ENCODE measurements at places on chromosomes 2 and 18.

- no peak for DNase-seq
These were observed 32.8 kb downstream of the MAIP1 start for GRCh38 chr2:199988151-199988550.

GRCh38 chr2:28463893-28464292 lies 32.0 kb upstream of the PLB1 start:
- DNase-seq = no peak

DNA sequence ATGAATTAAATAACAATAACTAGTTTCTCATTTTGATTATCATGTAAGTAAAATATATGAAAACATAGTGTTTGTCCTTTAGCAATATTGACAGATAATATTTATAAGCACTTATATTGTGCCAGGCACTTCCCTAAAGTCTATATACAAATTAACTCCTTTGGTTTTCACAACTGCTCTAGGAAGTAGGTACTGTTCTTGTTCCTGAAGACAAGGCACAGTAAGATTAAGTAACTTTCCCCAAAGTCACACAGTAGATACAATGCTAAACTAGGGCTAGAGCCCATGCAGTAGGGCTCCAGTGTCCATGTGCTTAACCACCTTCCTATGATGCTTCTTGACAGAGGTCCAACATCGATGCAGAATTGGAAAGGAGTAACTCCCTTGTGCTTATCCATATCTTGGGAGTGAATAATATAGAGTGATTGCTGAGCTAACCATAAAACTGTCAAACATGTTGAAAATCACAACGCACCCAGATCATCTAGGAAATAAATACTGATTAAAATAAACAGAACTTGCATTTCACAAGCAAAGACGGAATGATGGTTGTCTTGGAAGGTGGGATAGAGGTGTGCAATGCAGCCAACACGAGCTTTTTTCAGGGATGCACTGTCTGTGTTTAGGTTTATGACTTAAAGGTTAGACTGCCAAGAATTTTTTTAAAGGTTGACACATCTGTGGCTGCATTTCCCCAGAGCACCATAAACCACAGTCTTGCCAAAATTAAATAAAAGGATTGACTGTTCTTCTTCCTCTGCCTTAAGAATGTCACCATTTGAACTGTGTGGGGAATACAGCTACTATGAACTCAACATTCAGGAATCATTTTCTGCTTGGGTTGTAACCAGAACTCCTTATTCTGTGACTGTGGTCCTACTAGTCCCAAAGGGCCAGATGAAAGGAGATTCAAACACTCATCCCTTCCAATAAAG lies 80.8 kb downstream of the ANKRD44 start:
- DNase-seq = no peak

DNA sequence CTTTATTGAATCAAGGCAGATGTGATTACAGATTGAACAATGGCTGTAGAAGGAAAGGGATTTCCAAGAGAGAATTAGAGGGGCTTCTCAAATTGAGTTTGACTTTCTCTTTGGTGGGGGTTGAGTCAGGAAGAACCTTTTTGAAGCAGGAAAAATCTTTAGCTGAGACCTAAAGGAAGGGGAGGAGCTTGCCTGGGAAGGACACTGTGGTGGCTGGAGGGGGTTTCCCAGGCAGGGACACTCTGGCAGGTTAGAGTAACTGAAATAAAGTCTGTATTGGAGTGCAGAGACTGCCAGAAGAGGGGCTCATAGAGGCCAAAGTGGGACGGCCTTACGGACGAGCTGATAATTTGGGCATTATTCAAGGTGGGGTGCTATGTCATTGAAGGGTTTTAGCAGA lies 69.3 kb downstream of the NEDD4L start:
- DNase-seq = no peak

GRCh38 chr2:19250906-19251305 lies 107.5 kb downstream of the OSR1 start:
- DNase-seq = no peak

GRCh38 chr2:14513903-14514302 lies 118.6 kb upstream of the LRATD1 start:
- DNase-seq = no peak

GRCh38 chr2:135773917-135774316 lies 32.3 kb downstream of the UBXN4 start:
- no peak for DNase-seq

- no peak for DNase-seq
These were observed 5.7 kb upstream of the GCFC2 start for GRCh38 chr2:75716406-75716805.

GRCh38 chr2:11802782-11803191 lies 56.4 kb downstream of the LPIN1 start:
- DNase-seq = no peak

- DNase-seq = no peak
These were observed 32.7 kb upstream of the ZDBF2 start for GRCh38 chr2:206241736-206242135.

GRCh38 chr2:162490052-162490717 lies 146.3 kb downstream of the GCA start:
- no peak for DNase-seq

- no peak for DNase-seq
These were observed 145.2 kb downstream of the GALNT3 start for GRCh38 chr2:165648801-165649200.

GRCh38 chr2:111710613-111711012 lies 173.4 kb downstream of the ANAPC1 start:
- no peak for DNase-seq

DNA sequence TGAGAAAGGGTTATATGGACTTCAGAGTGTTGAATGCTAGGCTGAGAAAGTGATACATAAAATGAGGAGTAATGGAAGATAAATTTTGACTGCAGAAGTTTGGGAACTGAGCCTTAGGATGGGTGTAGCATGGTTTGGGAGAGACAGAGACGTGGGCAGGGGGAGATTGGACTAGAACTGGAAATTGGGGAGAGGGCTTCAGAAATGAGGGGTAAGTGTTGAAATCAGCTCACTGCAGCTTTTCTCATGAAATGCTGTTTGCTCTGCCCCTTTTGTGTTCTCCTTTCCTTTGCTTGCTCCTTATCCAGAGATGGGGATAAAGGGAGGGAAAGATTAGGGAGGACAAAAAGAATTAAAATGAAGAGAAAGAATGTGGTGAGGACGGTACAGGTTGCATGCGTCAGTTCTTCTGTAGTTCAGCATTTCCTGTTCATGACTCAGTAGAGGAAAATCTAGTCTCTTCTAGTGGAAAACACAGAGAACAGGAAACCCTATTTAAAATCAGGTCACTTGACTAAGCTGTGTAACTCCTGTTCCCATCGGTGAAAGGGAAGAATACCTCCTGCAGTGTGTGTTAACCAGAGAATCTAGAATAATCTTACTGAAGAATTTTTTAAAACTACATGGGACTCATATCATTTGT lies 105.6 kb downstream of the CRIM1 start:
- DNase-seq = no peak

- DNase-seq = no peak
These were observed 1.3 kb downstream of the SPTBN1 start for GRCh38 chr2:54457323-54458023.
